ENCODE measurements at places on chromosomes 7 and 10.

GRCh38 chr7:99409806-99410205 is 1.0 kb downstream of the BUD31 start:
- DNase-seq = peak; percentile 22

GRCh38 chr10:125134916-125135770 is 25.2 kb downstream of the CTBP2 start:
- DNase-seq = no peak

- DNase-seq = no peak
Observed at GRCh38 chr7:82284936-82285519, 158.5 kb downstream of the CACNA2D1 start.

GRCh38 chr10:19920075-19920726 is 104.0 kb downstream of the PLXDC2 start:
- DNase-seq = no peak

DNA sequence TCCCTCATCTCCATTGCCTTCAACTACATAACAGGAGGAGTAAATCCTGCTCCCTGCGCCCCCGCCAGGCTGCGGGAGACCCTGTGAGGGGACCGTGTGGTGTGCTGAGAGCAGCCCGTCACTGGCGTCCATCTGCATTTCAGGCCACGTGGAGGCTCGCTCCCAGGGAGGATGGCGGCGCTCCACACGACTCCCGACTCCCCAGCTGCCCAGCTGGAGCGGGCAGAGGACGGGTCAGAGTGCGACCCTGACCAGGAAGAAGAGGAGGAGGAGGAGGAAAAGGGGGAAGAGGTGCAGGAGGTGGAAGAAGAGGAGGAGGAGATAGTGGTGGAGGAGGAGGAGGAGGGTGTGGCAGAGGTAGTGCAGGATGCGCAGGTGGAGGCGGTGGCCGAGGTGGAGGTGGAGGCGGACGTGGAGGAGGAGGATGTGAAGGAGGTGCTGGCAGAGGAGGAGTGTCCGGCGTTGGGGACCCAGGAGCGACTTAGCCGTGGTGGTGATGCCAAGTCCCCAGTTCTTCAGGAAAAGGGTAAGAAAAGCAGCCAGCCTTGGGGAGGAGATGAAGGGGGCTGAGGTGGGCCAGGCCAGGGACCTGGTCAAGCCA is 5.2 kb downstream of the ZNF316 start:
- no peak for DNase-seq

DNA sequence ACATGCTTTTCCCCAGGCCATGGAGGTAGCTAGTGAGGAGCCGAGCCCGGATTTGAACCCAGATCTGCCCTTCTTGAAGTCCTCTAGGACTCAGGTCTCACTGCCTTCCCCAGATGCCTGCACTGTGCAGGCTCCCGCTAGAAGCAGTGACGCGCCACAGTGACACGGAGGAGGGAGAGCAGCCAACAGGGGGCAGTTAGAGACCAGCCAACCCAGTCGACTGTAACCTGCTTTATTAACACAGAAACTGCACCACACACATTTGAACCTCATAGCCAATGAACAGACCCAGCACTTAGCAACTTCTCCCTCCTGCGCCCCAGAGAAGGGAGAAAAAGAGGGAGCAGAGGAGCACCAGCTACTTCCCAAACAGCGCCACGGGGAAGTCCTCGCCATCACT is 27.4 kb downstream of the PILRA start:
- no peak for DNase-seq

GRCh38 chr7:121373177-121373576 is 22.9 kb downstream of the FAM3C start:
- no peak for DNase-seq

DNA sequence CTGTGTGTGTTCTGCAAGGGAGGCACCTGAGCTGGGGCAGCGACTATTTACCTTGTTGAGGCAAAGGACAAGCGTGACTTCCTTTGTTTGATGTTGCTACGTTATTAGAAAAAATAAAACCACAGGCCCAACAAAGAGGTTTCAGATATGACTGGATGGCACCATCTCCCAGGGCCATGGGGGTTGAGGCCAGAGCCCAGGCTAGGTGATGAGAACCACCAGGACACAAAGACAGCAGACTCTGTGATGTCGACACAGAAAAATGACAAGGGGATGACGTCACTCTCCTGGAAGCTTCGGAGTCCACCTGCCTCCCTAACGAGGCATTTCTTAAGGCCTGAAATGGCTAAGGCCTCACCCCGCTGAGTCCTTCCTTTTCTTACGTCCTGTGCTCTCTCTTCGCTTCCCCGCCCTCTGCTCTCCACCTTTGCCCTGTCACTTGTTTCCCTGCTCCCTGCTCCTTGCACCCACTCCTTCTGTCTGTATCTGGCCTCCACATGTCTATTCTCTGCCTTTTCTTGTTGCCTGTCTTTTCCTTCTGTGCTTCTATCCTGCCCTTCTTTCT is 83.0 kb upstream of the ADRB1 start:
- DNase-seq = peak; percentile 75

- no peak for DNase-seq
Observed at GRCh38 chr10:69659241-69660038, 29.4 kb downstream of the FAM241B start.

GRCh38 chr7:7970531-7971307 is 2.1 kb downstream of the GLCCI1 start:
- no peak for DNase-seq

DNA sequence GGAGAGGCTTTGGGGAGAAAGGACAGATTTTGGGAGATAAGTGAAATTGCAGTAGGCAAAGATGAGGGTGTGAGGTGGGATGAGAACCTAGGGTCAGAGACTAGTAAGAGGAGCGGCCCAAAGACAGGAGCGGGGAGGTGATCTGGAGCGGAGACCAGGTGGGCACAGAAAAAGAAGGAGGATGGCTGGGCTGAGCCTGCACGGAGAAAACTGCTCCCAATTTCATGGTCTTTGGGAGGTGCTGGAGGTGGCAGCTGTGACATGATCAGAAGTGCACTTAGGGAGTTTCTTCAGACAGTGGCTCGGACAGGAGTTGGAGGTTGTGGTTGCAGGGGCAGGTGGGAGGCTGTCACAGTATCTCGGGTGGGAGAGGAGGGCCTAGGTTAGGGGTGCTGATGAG is 232.8 kb downstream of the SKAP2 start:
- DNase-seq = no peak

- no peak for DNase-seq
Observed at GRCh38 chr10:123986736-123987135, 95.1 kb upstream of the CPXM2 start.

GRCh38 chr10:66192162-66192831 is 733.5 kb upstream of the LRRTM3 start:
- DNase-seq = no peak

- no peak for DNase-seq
Observed at GRCh38 chr7:133836666-133837065, 290.5 kb upstream of the LRGUK start.
